H9 (cell line): ENCODE measurements at places on chromosomes 3 and 15. TPM values are rescaled to one million over a fixed set of nuclear protein-coding genes. Genes with fewer than 3 reads are reported as not detected.

- no peak overlapping the region for H3K4me3 ChIP-seq
- H3K27me3 ChIP-seq: no peaks in the 10 kb centered on the region; the same call in 1 of the 2 replicates
- DNase-seq: no peak
- no peaks in the 10 kb centered on the region for H3K36me3 ChIP-seq
- no peak overlapping the region for H3K27ac ChIP-seq
- H3K4me1 ChIP-seq: no peaks in the 10 kb centered on the region
Observed at GRCh38 chr3:197431346-197431910, 124.3 kb downstream of the BDH1 start.

DNA sequence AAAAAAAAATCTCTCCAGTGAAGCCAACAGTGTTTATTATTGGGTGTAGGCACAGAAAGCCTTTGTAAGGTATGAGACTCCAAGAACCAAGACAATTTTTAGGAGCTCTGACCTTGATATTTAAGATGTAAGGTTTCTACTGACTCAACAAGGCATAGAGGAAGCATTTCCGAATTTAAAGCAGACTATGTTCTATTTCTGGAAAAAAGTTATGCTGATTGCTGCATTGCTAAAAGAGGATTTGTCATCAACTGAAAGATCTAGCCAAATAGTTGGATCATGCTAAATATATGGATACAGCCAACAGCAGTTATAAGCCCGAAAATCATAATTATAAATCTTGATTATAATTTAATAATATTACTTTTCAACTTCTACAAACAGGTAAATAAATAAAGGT, 53.3 kb upstream of the MELTF start:
- no peak overlapping the region for H3K4me3 ChIP-seq
- no peaks in the 10 kb centered on the region for H3K4me1 ChIP-seq
- DNase-seq: no peak
- no peaks in the 10 kb centered on the region for H3K27me3 ChIP-seq

GRCh38 chr15:55897560-55898336, 95.7 kb downstream of the NEDD4 start:
- no peak overlapping the region for H3K27ac ChIP-seq
- H3K36me3 ChIP-seq: no peaks in the 10 kb centered on the region
- H3K4me1 ChIP-seq: no peaks in the 10 kb centered on the region; the same call in 1 of the 2 replicates

WDR93 gene
- total RNA-seq: not detected in 2 replicates

GRCh38 chr15:74816624-74817369, 4.2 kb downstream of the LMAN1L start:
- no peaks in the 10 kb centered on the region for H3K27me3 ChIP-seq
- no peaks in the 10 kb centered on the region for H3K4me1 ChIP-seq
- H3K36me3 ChIP-seq: no peaks in the 10 kb centered on the region
- H3K4me3 ChIP-seq: no peak overlapping the region
- DNase-seq: no peak

DNA sequence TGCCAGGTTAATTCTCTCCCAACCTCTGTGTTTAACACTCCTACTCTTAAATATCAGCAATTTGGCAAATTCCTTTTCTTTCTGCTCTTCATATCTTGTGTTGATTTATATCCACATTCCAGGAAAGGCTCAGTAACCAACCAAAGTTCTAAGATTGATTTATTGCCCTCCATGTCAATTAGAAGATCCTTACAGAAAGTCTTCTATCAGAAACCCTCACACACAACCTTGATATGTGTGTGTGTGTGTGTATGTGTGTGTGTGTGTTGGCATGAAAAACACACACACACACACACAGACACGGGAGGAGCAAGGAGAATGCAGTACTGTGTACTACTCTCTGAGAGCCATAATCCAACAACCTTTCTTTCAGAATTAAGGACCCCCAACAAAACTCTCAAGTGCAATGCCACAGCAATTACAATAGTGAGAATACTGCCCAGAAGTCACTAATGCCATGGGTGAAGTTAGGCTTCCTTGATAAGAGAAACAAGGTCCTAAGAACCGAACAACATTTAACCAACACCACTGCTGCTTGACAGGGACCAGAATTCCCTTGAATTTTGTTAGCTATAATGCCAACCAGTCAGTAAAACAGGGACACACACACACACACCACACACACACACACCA, 1.1 kb downstream of the LSAMP start:
- no peaks in the 10 kb centered on the region; the same call in 1 of the 2 replicates for H3K27me3 ChIP-seq
- H3K27ac ChIP-seq: no peak overlapping the region
- no peaks in the 10 kb centered on the region for H3K36me3 ChIP-seq

DNA sequence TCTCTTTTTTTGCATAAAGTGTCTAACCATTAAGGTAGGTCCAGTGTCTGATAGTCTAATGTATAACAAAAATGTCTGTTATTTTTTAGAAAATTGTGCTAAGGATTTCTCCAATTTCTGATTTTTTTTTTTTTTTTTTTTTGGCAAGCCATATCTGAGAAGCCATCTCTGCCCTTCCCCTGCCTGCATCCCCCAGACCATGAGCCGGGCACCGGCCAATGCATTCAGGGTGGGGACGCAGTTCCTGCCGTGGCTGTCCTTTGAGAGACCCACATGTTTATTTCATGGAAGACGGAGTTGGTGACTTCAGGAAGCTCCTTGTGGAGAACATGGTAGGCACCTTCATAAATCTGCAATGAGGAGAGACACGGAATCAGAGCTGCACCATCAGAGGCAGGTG, 19.2 kb downstream of the ABTB1 start:
- no peak for DNase-seq
- no peaks in the 10 kb centered on the region for H3K27me3 ChIP-seq
- no peaks in the 10 kb centered on the region for H3K36me3 ChIP-seq
- no peak overlapping the region for H3K27ac ChIP-seq

CDC25A gene
- 83.3 and 84.5 TPM in 2 replicates for total RNA-seq
